ENCODE measurements at places on chromosomes 3 and 15.
A peak's percentile ranks its signal among the peaks of the same experiment; 100 is the strongest.

DNA sequence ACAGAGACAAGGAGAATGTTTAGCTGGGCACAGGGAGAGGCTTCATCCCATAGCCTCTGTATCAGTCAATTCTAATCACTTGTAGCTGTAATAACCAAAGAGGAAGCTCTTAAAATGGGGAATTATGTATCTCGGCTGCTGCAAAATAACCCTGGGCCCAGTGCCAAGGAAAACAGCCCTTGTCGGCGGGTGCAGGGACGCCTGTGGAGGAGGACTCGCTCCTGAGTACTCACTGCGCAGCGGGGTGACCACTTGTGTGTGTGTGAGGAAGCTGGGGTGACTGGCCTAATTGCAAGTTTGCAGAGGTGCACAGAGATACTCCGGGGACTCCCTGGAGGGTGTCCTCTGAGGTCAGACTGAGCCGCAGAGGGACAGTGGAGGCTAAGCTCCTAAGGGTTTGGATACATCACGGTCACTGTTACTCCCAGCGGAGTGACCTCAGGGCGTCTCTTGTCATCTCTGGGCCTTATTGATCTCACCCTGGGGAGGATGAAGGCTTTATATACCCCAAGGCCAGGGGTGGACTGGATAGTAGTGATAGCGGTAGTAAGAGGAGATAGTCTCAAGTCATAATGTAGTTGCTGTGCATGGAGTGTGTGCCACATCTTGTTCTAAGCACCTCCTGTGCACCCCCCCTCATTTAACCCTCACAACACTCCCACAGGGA is 37.2 kb downstream of the SLC6A6 start:
- DNase-seq, result no peak

DNA sequence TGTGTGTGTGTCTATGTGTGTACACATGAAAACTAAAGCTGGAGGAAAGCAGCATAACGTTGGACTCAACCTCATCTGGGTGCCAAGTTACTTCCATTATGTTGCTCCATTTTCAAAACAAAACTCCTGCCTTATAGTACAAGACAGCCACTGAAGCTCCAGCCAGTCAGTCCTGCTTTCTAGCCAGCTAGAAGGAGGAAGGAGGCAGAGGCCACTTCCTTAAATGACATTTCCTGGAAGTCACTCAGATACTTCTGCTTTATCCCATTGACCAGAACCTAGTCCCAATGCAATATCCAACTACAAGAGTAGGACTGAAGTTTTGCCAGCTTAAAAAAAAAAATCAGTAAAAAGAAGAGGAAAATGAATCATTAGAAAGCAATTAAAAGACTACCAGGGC is 31.7 kb downstream of the CADPS start:
- DNase-seq, result no peak

DNA sequence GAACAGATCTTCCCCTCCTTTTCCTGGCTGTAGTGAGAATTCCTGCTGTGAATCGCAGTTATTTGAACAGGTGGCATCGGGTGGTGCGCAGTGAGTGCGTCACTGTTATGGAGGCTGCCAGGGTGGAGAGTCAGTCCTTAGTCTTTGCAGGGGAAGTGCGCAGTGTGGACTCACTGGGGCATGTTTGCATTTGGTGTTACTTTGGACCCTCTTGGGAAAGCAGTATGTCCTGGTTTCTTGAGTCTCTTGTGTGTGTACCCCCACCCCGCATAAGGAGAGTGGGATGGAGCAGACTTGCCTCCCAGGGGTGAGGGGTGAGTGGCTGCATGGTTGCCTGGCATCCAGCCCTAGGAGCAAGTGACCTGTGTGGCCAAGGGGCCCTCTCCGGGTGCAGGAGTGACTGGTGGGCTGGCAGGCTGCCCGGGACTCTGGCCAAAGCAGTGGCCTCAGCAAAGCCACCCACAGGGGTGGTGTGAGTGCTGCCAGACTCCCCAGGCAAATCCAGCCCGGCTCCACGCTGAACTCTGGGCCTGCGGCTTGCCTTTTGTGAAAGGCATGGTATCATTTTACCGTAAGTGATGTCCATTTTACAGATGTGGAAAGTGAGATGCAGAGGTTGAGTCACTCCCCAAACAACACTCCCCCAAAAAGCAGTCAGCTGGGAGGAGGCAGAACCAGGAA is 46.4 kb downstream of the DNASE1L3 start:
- DNase-seq, result no peak

GRCh38 chr3:156781310-156782230 is 44.6 kb upstream of the LEKR1 start:
- DNase-seq, result no peak

DNA sequence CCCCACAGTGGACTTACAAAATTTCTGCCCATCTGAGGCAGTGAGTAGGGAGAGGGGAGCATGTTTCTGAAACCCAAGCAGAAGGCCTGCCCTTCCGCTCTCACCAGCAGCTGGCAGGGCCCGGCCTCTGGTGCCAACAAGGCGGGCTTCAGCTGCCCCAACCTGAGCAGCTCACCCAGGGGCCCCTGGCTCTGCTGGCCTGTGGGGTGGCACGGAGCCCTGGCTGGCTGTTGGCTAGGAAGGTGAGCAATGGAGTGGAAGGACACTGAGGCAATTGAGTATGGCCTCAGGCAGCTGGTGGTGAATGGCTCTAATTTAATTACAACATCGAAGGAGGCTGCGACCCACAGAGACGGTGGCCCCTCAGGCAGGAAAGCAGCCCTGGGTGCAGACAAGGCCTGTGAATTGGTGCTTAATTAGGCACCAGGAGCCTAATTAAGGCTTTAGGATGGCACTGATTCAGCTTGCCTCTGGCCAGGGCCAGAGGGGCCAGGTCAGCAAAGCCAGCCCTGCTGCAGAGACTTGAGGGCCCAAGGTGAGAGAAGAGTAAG is 60.9 kb downstream of the ST8SIA2 start:
- DNase-seq, result no peak

DNA sequence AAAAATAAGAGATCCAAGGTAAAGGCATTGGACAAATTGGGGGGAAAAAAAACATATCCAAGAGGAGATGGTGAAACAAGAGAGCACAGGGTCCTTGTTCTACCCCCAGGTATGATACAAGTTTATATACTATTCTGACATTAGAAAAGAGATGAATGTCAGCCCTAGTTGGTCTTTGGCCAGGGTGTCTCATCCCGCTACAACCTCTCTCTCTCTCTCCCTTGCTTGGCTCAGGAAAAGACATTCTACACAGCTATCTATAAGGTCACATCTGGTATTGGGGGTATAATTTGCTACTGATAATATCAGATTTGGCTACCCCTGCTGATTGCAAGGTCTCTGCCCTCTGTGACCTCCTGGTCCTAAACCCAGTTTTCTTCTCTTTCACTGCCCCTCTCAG is 117.2 kb downstream of the GOLIM4 start:
- DNase-seq, result no peak

DNA sequence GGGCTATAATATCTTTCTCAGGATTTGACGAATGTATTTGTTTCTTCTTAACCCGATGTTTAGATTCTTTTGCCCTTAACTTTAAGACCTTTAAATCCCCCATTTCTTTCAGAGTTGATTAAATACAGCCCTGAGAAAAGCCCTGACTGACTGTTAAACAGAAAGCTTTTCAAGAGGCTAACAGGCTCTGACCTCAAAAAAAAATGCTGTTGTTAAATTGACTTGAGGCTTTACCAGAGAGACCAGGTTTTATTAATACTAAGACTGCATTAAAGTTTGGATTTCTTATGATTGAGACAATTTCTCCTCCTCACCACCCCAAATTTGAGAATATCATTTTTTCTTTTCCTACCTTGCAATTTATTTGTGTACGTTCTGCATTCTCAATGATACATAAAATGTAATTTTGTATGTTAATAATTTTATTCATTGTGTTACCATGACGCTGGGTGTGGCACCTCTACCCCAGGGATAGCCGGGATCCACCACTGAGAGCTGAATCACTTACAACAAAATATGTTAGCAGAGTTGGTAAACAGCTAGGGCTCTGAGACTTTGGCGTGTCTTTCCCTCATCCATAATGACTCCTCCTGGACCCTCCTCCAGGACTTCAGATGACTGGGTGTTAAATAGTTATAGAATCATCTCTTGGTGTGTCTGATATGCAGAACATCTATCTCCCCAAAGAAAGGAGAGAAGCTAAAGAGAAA is 753.5 kb downstream of the NAALADL2 start:
- DNase-seq, result no peak

GRCh38 chr15:22253676-22254408 is 173.5 kb downstream of the OR4M2 start:
- no peak for DNase-seq

GRCh38 chr3:186251948-186252619 is 110.0 kb downstream of the DGKG start:
- no peak for DNase-seq

- DNase-seq, result peak; percentile 51
Observed at GRCh38 chr15:78264304-78265136, at the start of gene DNAJA4. DNAJA4 (plus strand) TSS chr15:78264562; CDS start chr15:78264764, 202 bp downstream.

DNA sequence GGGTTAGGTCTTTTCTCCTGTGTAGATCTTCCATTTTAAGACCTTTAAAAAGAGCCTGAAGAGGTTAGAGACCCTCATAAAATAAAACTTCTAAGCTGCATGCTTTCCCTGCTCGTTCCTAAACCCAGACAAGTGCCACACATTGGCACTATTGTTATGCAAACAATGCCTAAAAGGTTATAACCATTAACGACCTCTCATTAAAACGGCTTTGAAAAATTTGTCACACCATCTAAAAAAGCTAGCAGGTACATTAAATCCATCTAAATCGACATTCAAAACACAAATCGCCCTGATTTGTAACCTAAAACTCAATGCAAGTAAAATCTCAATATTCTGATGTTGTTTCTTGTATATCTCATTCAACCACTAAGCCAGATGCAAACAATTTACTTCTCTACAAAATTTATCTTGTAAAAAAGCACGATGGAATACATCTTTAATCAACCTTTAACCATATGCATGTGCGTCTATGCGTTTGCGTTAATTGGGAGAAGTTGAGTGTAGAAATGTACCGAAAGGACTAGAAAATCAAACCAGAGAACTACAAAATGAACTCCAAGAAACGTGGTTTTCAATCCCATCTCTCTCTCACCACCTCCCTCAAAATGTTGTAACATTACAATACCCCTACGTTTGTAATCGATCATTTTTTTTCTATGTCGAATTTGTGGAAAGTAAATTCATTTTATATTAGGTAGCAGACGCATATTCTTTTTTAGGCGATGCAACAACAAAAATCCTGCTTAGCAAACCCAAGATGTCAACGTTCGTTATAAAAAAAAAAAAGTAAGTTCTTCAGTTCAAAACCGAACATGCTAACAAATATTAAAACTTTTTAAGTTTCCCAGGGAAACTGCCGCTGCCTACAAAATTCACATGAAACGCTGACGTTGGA is 1.2 kb downstream of the ALDH1A2 start:
- no peak for DNase-seq

GRCh38 chr15:78047761-78048627 is 29.5 kb downstream of the TBC1D2B start:
- no peak for DNase-seq

DNA sequence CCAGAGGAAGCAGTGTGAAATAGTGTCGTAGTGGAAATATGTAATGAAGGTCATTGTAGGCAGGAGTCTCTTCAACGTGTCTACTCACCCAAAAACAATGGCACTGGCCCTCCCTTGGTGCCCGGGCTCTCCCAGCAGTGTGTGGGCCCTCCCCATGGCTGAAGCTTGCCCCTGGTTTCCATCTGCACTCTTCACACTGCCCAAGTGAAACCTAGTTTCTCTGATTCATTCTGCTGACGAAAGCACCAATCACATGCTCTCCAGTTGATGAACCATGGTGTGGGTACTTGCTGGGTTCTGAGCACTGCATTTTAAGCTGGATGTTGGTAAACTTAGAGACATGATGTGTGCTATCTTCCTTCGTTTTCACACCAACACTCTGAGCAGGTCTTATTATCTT is 61.0 kb upstream of the AGBL1 start:
- DNase-seq, result no peak

DNA sequence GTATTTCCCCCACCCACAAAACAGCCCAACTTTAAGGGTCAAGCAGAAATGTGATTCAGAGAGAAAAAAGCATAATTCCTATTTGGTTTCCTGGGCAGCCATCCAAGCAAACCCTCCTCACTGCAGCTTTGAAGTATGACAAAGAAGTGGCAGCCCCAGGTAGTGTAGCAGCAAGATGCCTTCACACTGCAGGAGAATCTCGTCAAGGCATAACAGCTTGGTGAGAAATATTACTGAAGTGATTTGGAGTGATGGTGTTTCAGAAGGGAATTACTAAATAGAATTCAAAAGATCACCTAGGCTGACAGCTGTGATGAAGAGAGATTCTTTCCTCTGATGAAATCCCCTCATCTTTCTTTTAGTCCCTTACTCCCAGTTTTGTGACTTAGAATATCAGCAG is 173.9 kb downstream of the PYDC2 start:
- no peak for DNase-seq

- DNase-seq, result no peak
Observed at GRCh38 chr3:48222616-48223513, at the start of gene CAMP. CAMP (plus strand) TSS chr3:48223495; CDS start chr3:48223512, 17 bp downstream.

DNA sequence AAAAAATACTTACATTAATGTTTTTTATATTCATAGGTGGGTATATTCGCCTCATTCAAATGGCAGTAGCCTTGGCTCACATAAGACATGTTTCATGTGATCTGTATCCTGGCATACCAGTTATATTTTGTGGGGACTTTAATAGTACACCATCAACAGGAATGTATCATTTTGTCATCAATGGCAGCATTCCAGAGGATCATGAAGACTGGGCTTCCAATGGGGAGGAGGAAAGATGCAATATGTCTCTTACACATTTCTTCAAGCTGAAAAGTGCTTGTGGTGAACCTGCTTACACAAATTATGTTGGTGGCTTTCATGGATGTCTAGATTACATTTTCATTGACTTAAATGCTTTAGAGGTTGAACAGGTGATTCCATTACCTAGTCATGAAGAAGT is 3.5 kb downstream of the PDE12 start:
- no peak for DNase-seq

DNA sequence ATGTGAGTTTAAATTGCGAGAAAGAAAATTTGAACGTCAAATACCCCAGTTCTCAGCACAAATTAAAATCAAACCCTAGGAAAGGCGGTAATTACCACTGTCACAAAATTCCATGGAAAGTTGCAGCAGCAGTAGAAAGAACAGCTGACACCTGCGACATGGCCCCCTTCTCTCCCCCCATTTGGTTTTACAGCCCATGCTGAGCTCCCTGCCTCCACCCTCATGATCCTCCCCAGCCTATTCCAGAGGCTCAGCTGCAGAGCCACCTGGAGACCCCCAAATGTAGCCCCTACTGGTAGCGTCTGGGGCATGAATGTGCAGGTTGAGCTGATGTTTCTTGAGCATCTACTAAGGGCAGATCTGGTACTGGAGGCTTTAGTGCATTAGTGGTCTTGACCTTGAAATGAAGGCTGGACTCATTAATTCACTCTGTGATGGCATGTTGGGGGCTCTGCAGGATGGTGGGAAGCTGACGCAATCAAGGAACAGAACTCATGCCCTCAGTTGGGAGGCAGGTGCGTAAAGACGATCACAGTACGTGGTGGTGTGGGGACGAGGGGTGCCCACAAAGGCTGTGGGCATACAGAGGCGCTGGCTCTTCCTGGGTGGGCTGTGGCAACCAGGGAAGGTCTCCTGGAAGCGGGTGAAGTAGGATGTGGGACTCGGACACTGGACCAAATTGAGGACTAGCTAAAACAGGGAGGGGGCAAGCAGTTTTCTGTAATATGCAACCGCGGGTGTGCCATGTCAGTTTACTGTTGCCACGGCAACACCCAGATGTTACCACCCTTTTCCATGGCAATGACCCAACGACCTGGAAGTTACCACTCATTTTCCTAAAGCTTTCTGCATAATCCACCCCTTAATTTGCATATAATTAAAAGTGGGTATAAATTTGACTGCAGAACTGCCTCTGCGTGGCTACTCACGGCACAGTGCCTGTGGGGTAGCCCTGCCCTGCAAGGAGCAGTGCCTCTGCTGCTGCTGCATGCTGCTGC is 39.8 kb downstream of the PRKCD start:
- DNase-seq, result no peak
